ENCODE measurements at places on chromosomes 12 and 14.

- no peak for DNase-seq
Measured at GRCh38 chr12:85657836-85658630, 178.2 kb downstream of the RASSF9 start.

GRCh38 chr12:56989861-56990610 is 16.3 kb downstream of the ZBTB39 start:
- DNase-seq = no peak

DNA sequence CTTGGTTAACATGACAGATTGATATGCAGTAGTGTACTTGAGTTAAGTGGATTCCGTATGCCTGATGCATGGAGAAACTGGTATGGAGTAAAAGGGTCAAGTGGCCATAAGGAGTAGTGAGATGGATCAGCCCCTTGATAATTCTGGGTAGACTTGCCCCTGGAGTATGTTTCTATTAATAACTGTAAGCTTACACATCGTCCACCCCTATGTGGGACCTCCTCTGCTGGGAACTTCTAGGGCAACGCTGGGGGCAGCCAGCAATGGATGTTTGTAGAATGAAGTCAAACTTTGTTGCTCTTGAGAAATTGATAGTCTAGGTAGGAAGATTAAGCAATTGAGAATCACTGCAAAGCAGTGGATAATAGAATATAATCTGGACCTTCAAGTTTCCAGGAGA is 3.5 kb downstream of the C12orf75 start:
- peak; percentile 40 for DNase-seq

DNA sequence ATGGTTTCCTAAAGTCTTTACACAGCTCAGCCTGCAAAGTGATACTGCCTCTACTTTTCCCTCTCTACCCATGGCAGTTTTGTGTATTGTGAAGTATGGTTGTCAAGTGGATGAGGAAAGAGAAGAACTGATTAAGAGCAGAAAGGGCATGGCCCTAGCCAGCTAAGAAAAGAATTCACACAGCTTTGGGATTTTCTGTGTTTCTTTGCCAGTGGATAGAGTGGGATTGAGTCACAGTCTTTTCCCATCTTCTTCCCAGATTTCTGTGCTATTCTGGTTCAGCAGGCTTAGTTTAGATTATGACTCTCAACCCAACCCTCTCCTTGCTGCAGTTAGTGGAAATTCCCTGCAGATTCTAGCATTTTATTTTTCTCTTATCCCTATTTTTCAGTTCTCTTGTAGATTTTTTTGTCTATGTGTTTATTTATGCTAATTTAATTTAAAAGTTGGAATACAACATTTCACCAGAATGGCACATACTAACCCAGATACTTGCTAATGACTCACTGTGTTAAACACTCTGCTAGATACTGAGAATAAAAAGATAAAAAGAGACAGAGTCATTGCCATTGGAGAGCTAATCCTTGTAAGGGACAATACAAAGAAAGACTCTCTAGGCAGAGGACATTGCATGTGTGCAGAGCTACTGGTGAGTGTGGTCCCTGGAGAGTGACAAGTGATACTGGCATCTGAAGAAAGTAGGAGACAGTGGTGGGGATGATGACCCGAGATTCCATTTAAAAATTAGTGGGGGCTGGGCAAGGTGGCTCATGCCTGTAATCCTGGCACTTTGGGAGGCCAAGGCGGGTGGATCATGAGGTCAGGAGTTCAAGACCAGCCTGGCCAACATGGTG is 106.3 kb downstream of the ST8SIA1 start:
- no peak for DNase-seq

- peak; percentile 42 for DNase-seq
Measured at GRCh38 chr12:44709166-44709565, 166.9 kb downstream of the NELL2 start.

DNA sequence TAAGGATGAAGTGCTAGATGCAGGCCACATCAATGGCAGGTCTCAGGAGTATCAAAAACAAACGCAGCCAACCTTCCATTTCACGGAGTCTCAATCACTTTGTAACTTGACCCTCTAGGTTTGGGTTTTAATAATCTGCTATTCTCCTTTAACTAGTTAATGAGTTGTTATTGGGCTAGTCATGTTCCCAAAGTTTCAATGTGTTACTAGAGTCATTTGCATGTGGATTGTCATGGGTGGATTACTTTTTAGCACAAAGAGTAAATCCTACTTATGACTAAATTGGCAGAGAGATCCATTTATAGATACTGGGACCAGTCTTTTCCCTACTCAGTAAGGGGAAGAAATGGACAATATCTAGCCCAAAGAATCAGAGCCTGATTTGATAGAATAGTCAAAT is 151.0 kb downstream of the BCAT1 start:
- DNase-seq = no peak

DNA sequence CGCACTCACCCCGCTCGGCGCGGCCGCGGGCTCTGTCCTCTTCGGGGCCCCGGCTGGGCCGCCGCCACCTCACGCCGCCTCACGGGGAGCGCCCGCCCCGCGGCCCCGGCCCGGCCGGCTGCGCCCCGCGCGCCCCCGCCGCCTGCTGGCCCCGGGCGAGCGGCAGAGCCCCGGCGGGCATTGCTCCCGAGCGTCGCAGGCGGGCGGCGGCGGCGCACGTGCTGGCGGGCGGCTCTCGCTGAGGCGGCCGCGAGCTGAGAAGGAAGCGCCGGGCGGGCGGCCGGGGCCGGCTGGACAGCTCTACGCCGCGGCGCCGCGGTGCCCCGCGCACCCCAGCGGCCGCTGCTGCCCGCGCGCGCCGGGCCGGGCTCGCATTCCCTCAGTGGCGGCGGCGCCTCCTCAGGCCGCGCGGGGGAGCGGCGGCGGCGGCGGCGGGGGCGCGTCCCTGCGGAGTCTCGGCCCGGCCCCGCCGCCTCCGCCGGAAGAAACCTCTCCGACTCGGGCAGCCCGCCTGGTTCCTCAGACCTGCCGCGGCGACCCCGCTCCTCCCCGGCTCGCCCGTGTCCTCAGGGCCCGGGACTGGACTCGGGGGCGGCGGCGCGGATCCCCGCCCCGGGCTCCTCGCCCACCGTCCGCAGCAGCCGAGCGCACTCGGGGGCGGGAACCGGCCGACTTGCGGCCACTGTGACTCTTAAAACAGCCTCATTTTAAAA is at the start of gene PITPNM2:
Gene PITPNM2, minus strand, starts transcription at position 347 of the 713 bp plus-strand sequence. CDS start 116,500 bp downstream, outside the sequence.
- peak; percentile 86 for DNase-seq

Data from DMS53 (cell line).